ENCODE measurements at places on chromosomes 4 and X.

DNA sequence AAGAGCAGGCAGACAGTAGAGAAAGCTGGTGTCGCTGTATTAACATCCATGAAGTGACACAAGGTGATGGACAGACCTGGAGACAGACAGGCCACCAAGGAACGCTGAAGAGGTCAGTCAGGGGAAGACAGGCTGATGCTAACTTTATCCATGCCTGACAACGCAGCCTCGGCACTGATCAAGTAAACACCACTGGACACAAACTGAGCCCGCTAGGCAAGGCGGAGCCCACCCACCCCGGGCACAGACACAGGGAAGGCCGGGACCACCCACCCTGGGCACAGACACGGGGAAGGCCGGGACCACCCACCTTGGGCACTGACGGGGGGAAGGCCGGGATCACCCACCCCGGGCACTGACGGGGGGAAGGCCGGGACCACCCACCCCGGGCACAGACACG lies 18.8 kb downstream of the PPP2R3B start:
- DNase-seq: no peak

GRCh38 chr4:176435901-176436292 lies 116.1 kb downstream of the SPCS3 start:
- peak; percentile 7 for DNase-seq

GRCh38 chrX:129145385-129145784 lies 377.9 kb downstream of the SMARCA1 start:
- DNase-seq: no peak

DNA sequence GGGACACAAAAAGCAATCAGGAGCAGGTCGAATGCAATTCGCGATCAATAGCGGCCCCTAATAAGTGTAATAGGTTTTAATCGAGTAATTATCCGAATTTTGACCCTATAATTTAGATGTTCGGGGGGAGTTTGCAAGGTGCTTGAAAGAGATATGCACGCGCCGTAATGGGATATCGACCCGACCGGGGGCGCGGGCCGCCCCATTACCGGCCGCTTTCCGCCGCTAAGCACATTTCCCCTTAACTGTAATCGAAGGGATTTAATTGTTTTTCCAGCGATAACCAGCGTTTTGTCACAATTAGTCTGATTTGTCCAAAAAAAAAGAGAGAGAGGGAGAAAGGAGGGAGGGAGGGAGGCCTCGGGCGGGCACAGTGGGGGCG lies 997 bp downstream of the NKX1-1 start:
- DNase-seq: no peak

GRCh38 chr4:89284020-89284424 lies 23.6 kb downstream of the GPRIN3 start:
- no peak for DNase-seq

GRCh38 chrX:30144971-30145731 lies 70.2 kb upstream of the MAGEB2 start:
- no peak for DNase-seq

- DNase-seq: peak; percentile 30
These were observed 150.2 kb upstream of the MAMLD1 start for GRCh38 chrX:150212672-150213480.

GRCh38 chrX:46298821-46299220 lies 246.4 kb downstream of the ZNF674 start:
- no peak for DNase-seq

DNA sequence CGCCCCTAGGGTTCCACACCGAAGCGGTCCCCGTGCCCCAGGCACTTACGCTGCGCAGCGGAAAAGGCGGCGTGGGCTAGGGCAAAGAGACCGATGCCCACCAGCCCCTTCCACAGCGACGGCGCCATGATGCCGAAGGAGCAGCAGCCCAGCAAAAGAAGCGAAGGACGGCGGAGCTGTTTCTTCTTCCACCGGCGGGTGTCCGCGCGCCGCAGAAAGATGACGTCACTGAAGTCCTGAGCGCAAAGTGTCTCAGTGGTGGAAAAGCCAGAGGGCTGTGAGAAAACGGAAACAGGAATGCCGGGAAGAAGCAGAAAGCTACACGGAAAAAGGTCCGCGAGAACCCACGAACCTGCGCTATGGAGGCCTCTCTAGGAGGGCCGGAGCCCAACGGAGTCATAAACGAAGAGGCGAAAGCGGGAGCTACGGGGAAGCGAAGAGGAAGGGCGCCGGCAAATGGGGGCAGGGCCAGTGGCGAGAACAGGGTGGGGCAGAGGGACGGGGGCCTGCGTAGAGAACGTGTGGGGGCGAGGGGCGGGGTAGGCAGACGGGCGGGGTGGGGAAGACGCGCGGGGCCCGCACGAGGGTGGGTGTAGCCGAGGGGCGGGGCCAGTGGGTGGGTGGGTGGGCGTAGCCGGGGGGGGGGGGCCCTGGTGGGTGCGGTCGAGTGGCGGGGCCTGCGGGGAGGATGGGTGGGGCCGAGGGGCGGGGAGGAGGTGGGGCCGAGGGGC lies at the start of gene MMGT1:
Gene MMGT1 (minus strand): TSS at position 441 of the 731 bp plus-strand sequence. CDS start 313 bp downstream, at position 128.
- DNase-seq: peak; percentile 84

DNA sequence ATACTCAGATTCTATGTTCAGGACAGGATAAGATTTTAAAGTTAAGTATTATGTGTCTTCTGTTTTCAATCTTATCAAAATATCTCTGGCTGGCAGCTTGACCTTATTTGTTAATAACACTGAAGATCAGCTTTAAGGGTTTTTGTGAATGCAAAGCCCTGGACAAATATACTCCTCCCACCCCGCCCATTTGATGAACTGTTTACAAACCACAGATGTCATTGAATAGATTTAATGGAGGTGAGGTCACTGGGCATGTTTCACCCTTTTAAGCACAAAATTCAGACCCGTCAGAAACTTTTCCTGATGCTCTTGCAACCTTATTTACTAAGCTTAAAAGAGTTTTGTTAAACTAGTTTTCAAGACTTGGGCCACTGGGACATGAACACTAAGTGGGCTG lies 10.1 kb upstream of the CXCL8 start:
- no peak for DNase-seq

DNA sequence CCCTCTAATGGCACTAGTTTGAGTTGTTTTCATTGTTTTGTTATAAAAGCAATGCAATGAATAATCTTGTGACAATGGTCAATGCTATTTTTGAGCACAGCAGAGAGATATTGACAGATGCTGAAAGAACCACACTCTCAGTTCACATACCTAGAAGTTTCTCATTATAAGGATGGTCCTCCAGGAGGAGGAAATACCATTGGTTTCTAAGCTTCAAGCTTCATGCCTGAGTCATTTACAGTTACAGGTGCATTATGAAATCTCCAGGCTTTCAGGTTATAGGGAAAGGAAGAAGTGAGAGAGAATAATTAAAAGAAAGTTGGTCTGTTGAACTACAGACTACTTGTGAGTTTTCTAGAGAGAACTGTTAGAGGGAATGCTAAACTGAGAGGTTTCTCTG lies 75.3 kb downstream of the PWWP3B start:
- no peak for DNase-seq

DNA sequence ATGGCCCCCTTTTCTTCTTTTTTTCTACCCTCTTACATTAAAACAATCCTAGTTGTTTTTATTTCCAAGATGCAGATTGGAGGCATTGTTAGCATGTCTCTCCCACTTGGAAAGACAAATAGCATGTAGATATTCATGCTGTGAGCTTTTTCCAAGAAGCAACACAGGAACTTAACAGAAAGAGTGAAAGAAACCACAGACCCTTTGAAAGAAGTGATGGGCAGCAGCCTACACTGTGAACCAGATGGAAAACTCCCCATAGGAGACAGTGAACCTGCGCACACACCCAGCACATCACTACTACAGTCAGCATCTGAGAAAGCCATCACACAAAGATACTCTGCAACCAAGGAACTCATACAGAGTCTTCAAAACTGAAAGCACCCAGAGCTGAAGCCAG lies 17.8 kb downstream of the CT47C1 start:
- DNase-seq: no peak

- no peak for DNase-seq
These were observed 3.0 kb downstream of the ATP11C start for GRCh38 chrX:139929876-139930275.

- DNase-seq: no peak
These were observed 79.1 kb upstream of the LCORL start for GRCh38 chr4:18100657-18101056.

DNA sequence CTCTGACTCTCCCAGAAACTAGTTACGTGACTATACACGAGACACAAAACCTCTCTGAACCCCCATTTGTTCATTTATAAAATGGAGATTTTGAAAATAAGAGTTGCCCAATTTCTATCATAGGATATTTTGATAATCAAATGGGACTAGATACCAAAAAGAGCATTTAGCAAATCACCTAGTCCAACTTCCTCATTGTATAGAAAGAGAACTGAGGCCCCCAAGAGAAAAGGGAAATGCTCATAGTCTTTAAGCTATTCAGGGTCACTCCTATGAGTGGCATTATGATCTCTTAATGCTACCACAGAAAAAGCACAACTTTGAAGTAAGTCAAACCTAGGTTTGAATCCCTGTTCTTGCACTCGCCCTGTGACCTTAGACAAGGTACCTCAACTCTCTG lies 62.7 kb downstream of the BMP15 start:
- DNase-seq: no peak

GRCh38 chr4:155887847-155888570 lies 15.5 kb upstream of the TDO2 start:
- no peak for DNase-seq

GRCh38 chr4:166274136-166274761 lies 401.2 kb downstream of the TLL1 start:
- no peak for DNase-seq

DNA sequence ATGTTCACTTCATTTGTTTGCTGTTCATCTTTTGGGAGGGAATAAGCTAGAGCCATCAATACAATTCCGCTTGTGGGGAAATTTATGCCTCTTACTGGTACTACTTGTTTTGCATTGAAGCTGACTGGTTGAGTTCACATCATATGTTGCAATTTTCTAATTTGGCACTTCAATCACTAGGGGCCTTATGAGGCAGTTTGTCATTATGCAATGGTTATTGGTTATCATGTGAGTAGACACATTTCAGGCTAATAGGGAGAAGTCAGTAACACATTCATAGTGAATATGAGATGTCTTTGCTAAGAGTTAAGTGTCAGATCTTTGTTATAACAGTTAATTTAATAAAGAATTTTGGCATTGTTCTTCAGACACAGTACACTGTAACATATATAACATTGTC lies 5.0 kb downstream of the RPL36A start:
- DNase-seq: no peak

GRCh38 chrX:68995386-68995779 lies 166.6 kb downstream of the EFNB1 start:
- DNase-seq: no peak

GRCh38 chrX:74529311-74529710 lies 85.1 kb downstream of the RLIM start:
- DNase-seq: no peak

- DNase-seq: no peak
These were observed 101.2 kb upstream of the NUDT6 start for GRCh38 chr4:123023647-123024046.

DNA sequence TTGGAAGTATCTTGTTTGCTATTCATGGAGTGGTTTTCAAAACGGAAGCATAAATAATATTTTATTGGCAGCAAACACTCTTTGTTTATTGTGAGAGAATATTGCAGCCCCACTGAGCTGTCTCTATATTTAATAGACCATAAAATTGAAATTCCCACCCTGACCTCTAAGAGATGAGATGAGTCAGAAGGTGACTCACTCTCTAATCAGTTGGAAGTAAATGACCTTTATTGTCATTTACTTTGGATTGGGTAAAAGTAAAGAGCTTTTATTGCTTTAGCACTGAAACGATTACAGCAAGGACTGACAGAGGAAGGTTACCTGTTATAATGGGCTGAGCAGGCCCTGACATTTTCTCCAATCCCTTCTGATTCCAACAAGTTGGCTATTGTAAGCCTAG lies 55.0 kb downstream of the SYTL5 start:
- DNase-seq: no peak

- DNase-seq: no peak
These were observed 277.7 kb downstream of the ARAP2 start for GRCh38 chr4:35966566-35966965.

DNA sequence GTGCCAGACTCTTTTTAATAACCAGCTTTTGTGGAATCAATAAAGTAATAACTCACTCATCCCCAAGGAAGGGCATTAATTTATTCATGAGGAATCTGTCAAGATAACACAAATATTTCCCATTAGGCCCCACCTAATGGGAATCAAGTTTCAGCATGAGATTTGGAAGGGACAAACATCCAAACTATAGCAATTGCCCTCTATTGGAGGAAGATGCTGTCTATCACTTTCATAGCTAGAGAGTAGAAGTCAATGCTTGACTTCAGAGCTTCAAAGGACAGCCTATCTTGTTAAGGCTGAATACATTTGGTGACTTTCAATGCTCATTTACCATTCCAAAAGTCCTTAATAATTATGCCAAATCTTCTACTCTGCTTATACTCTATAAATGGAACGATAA lies 84.9 kb upstream of the ATOH1 start:
- DNase-seq: no peak

DNA sequence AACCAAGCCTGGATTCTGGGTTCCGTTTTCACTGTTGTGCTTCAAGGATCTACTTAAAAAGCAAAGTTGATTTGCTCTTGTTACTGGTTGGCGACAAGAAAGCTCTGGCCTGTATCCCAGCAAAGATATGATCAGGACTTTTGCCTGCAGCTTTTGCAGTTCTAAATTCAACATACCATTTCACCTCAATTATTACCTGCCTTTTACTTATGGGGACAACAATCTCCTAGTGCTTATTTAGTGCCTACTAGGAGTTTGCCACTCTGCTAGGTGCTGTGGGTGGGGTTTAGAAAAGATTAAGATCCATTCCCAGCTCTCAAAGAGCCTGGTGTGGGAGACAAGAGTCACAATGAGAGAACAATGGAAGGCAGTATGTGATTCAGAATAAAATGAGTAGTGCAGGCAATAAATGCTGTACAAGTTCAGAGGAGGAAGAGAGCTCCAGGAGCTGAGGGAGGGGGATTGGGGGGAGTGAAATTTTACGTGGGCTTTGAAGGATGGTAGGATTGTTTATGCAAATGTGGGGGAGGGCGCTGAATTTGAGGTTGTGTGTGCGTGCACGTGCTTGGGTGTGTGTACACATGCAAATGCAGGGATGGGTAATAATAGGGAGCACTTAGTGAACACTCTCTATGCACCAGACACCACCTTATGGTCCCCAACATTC lies 5.0 kb upstream of the TMEM164 start:
- no peak for DNase-seq

DNA sequence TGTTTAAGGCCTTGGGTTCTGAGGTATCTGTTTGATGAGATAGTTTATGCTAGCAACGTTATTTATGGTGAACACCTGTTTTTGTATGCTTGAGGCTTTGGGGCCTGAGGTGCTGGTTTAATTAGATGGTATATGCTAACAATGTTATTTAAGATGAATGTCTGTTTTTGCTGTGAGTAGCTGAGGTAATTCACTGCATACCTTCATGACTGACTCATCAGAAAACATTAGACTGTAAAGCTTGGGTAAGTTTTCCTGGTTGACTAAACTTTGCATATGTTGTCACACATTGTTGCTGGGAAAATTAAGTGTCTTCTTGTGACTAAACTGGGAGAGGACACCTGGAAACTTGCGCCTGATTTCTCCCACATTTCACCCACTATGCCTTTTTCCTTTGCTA lies 1026.6 kb downstream of the RAPGEF2 start:
- no peak for DNase-seq
